ENCODE measurements at places on chromosomes 7 and 10.

DNA sequence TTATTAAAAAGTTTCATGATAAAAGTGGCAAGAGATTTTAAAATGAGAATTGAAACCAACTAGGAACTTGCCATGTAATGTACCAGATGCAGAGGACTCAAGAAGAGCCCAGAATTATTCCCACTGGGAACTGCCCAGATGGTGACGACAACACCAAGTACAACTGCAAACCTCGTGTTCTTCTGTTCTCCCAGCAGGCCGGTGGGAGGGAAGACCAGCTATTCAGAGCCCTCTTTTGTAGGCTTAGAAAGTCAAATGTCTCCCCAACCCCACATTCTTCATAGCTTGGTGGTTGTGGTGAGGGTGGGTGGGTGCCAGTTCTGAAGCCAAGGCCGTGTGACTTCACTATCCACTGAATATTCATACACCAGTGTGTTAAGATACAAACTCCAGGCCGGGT lies 54.3 kb upstream of the ITGB1 start:
- no peak for DNase-seq

- no peak for DNase-seq
Measured at GRCh38 chr7:87878208-87878735, 2.0 kb downstream of the DBF4 start.

DNA sequence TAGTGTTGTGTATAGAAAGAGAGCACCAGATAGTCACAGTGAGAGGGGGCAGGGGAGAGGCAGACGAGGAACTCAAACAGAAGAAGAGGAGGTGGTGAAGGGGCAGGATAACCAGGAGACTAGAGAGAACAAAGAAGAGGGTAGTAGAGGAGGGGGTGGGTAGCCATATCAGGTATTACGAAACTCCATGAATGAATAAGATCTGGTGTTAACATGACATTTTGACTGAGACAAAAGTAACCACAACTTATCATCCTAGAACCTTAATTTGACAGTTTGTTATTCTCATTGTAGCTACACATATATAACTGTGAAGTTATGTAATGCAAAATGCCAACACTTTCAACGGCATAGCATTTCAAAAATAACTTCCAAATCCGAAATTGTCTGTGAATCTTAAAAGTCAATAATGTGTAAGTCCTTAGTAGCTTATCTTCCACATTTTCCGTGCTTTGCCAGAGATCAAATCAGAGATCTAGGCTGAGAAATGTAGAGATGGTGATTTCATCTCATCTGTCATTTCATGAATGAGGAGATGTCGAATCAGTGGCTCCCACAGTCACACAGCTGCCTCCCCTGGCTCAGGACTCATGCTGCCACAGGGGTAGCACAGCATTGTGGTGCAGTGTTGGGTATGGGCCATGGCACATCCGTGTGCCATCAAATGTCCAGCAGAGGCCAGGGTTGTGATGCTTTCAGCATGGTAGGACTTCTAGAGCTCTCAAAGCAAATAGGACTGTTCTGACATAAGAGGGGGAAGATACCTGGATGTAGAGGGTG lies 202.1 kb downstream of the HECW1 start:
- DNase-seq: no peak

- DNase-seq: no peak
Measured at GRCh38 chr7:112891698-112892097, 101.5 kb upstream of the TMEM168 start.

GRCh38 chr10:78028438-78029268 lies 662 bp downstream of the POLR3A start:
- DNase-seq: no peak

DNA sequence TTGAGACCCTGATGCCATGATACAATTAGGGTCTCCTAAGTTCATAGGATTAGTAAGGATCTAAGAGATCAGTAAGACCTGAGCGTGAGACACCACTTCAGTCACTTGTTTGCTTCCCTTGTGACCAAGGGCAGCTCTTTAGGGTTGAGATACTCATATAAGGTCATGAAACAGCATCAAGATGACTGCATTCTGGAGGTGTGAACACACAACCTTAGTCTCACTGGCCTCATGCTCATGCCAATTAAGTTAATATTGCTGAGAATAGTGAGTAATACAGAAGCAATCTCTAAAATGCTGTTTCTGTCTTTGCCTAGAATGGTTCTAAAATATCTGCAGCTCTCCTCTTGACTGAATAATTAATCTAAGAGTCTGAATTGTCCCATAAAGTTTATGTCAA lies 39.6 kb upstream of the KLHL7 start:
- no peak for DNase-seq

GRCh38 chr10:12780634-12781601 lies 220.6 kb downstream of the CCDC3 start:
- DNase-seq: no peak

DNA sequence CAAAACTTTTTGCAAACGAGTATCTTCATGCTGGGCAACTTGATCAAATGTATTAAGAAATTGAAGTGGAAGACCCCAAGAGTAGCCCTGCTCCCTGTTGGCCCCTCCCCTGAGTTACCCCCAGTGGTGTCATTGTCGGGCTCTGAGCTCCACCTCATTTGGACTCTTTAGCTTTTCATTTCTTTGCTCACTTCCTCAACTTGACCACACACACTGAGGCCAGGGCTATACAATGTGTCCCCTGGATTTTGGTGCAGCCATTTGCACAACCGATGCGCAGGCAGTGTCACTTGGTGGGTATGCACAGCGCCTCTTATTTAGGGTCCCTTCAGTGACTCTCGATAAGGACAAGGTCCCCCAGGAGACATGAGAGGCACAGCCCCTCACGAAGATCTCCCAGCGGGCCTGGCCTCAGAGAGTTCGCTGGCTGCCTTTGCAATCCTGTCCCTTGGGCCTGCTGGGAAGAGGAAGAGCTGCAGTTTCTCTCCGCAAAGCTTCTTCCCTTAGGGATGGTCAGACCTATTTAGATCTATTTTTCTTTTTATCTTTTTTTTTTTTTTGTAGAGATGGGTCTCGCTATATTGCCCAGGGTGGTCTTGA lies 2.5 kb upstream of the MUC3A start:
- DNase-seq: no peak

GRCh38 chr7:105980645-105981396 lies 17.8 kb downstream of the CDHR3 start:
- no peak for DNase-seq

- DNase-seq: no peak
Measured at GRCh38 chr10:112950714-112951358, 789 bp downstream of the TCF7L2 start.

DNA sequence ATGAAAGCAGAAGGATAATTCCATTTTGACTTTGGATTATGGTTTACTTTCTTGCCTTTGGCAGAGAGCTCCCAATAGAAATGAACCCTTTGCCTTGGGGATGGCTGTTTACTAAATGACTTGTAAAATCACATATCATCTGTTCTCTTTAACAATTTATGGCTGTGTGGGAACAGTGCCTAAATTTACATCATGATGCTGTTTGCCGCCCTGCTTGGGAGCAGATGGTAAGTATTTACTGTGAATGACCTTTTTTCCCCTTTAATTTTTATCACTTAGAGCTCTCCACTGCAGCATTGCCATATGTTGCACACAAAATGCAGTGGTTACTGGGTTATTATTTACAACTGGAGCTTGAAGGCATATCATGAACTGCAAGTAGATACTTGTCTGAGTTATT lies 13.4 kb downstream of the HEPACAM2 start:
- no peak for DNase-seq

- no peak for DNase-seq
Measured at GRCh38 chr7:95041031-95041430, 133.6 kb downstream of the PPP1R9A start.

GRCh38 chr7:50264908-50265307 lies 39.6 kb upstream of the IKZF1 start:
- DNase-seq: no peak

DNA sequence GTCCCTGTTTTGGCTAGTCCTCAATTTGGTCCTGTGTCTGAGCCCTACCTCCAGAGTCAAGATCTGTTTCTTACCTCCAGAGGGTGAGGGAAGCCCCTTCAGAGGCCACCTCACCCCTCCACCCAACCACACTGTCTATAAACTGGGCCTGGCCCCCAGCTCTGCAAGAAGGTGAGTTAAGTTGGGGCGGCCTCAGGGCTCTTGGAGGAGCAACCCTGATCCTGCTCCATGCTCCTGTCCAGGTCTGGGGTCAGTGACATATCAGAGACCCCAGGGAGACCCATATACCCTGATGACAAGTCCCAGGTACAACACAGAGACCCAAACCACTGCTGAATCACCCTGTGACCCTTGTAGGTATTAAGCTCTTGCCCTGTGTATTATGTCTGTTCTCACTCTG lies 69.5 kb downstream of the MYL10 start:
- no peak for DNase-seq

DNA sequence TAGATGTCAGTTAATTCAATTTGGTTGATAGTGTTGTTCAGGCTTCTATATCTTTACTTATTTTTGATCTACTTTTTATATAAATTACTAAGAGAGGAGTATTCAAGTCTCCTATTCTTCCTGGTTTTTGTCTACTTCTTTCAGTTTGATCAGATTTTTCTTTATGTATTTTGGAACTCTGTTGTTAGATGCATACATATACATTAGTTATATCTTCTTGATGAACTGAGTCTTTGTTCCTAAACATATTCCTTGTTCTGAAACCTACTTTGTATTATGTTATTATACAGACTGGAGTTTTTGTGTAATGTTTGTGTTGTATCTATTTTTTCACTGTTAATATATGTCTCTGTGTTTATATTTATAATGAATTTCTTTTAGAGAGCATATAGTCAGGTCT lies 118.8 kb downstream of the LRMDA start:
- no peak for DNase-seq

DNA sequence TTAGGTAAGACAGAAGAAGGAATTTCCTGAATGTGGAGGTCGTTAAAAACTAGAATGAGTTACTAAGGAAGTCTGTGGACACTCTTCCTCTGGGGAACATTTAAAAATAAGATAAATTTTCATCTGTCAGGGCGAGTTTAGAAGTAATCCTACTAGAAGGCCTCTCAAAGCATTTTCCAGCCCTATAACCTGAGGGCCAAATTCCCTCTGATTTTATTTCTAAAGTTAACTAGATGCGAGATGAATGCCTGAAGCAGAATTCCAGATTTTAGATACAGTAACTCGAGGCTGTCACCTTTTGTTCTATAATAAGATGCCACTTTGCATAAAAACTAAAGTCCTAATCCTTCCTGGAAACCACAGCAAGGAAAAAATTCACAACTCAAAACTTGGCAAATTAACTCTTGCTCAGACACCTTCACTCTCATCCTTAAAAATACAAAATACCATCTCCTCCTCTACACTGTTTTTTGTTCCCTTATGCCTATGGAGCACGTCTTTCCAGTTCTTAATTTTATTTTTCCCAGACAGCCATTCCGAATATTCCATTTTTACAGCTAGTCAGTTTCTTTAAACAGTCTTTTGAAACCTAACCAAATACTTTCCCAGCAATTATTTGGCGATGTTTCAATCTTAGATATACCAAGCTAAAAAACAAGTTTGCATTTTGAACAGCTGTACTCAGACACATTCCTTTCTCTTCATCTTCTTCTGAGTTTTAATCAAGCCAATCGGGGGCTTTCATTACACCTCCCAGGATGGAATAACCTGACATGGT lies 420.7 kb upstream of the NFE2L3 start:
- no peak for DNase-seq

DNA sequence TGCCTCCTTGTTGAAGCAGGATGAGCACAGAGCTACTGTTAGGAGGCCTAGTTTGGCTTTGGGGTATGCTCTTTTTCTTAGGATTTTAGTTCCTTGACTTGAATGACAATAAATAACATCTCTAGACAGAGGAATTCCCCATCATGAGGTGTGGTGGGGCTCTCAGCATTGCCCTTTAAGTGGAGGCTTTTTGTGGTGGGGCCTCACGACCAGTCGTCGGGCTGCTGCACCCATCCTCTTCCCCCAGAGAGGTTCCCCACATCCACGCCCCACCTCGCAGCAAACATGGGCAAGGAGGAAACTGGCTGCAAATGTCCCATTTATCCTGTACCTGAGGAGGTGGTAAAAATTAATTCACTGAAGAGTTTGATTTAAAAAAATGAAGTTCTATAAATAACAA lies 36.1 kb upstream of the TARP start:
- no peak for DNase-seq

- DNase-seq: no peak
Measured at GRCh38 chr10:21080261-21080660, 183.2 kb upstream of the NEBL start.

GRCh38 chr10:66836057-66836456 lies 89.8 kb upstream of the LRRTM3 start:
- no peak for DNase-seq

All from activated T-helper 1 cell treated with Interleukin-2 at 50 U/mL for 16 hours (primary cell).